ACHN (cell line): ENCODE measurements at places on chromosomes 7 and 10.

GRCh38 chr7:83466956-83467355, 182.0 kb downstream of the SEMA3E start:
- DNase-seq: no peak

- peak; percentile 78 for DNase-seq
Measured at GRCh38 chr7:115851291-115851690, 179.3 kb downstream of the TFEC start.

DNA sequence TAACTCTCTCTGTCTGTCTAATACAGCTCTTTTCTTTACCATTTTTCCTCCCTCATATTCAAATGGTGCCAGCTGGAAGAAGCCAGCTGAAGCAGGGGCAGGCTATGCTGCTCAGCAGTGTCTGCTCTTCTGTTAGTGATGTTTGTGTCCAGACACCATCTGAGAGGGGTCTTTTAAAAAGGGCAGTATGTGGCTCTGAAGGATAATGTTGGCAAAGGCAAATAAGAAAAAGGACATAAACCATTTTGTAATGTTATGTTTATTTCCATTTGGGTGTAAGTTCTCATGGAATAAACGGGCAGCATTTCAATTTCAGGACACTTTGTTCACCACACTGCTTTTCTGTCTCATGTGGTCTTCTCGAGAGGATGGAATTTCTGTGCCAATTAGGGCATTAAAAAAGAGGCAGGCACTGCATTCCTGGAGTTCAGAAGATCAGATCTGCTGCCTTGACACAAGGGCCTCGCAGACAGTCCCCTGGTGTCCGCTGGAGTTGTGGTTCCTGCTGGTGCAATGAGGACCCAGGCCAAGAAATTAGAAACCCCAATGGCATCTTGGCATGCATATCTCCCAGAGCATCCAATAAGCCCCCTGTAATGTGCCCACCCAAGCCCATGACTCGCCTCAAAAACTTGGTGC, 109.0 kb upstream of the ELMO1 start:
- DNase-seq: no peak

DNA sequence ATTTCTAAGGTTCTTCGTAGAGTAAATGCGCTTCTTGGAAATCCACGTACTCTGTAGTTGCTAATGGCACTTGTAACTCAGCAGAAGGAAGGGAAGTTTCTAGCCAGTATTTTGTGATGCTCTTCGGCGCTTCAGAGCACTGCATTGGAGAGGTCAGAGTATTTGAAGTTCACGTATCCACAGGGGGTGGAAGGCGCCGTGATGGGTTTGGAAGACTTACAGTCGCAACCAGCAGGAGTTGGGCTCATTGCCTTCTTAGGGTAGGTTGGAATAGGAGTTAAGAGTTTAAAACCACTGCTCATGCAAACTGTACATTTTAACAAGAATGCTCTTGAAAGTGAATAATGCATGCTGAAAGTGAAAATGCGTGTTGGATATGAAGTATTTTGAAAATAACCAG, 49.1 kb downstream of the SHH start:
- no peak for DNase-seq

GRCh38 chr10:79045566-79046175, 23.1 kb upstream of the ZMIZ1 start:
- DNase-seq: no peak

DNA sequence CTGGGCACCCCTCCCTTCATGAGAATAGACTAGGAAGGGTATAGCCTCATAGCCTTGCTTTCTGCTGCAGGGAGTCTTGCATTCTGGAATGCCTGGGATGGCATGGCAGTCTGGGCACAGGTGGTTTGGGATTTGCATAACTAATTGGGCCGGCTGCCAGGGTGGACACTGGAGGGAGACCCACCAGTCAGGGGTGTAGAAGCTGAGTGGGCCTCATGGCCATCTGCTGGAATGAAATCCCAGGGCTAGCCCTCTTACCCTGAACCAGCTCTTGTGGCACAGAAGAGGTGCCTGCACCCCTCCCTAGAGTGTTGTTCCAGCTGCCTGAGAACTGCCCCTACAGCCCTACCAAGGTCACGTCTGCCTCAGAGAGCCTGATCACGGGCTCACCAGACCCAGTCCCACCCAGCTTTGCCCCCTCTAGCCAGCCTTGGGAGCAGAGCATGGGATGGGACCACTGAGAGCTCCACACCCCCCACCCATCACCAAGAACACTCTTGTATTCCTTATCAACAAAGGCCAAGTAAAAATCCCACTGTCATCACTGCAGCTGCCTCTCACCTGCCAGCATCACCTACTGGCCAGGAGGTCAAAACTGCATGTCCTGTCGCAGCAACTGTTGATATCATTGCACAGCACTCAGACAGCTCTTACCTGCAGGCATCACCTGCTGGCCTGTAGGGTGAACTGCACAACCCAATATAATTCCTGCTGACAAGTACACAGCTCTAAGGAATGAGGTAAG, 148.9 kb downstream of the ZEB1 start:
- DNase-seq: peak; percentile 31

DNA sequence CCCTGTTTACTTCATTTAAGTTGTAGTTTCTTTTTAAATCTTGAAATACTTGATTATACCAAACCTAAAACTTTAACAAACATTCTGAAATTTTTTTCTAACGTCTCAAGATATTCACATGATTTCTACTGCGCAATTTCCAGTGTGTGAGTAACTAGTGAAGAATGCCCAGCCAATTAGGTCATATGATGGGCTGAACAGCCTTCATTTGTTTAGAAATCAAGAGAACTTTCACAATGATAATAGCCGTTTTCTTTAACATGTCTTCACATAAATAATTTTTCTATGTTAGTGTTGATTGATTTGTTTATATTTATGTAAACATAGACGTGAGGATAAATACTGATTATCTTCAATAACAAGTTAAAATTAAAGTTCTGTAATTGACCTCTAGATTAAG, 21.8 kb downstream of the STAM start:
- peak; percentile 86 for DNase-seq

DNA sequence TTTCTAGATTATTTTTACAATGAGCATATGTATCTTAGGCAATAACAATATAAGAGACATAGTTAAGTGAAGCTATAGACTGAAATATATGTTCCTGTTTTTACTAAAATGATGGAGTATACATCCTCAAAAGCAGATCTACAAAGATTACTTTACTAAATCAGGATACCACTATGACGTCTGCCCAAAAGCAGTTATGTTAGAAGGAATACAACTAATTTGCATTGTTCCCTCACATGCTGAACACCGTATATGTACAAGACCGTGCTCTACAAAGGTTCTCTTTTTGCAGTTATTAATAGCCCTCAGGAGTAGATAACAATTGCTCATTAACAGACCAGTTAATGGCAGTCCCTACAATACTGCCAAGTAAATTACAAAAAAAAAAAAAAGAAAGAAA, 137.5 kb downstream of the CD36 start:
- DNase-seq: no peak

DNA sequence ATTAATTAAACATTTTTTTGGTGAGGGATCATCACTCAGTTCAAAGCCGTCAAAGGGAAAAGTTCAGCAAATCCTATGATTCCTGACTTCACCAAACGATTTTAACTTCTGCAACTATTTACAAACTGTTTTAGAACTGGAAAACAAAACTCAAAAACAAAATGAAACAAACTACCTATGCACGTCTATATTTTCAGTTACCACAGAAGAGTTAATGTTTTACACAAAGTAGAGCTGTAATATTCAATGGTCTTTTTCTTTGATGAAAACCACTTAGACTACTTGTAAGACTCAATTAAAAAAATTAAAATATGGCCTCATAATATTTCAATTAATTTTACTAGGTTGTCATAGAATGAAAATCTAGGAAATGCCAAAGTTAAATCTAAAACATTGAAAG, 131.5 kb downstream of the ATE1 start:
- DNase-seq: no peak

GRCh38 chr10:29861811-29862505, 197.4 kb downstream of the JCAD start:
- DNase-seq: no peak

- no peak for DNase-seq
Measured at GRCh38 chr7:107993891-107994291, 9.1 kb downstream of the LAMB1 start.

DNA sequence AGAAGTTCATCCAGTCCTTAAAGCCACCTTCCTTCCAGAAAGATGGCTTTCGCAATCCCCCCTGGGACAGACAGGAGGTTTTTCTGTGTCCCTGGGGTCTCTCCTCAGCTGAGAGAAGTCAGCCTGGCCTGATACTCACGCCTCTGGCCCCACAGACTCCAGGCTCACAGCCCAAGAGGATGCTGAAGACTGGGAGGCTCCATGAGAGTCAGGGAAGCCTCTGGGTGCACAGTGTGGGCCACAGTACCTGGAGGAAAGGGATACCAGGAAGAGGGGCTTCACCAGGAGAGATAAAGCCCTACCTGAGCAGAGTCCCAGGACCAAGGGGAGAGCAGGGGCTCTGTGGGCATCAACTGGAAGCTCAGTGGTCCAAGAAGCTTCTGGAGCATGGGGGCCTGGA, 324.4 kb downstream of the GRID1 start:
- DNase-seq: no peak

DNA sequence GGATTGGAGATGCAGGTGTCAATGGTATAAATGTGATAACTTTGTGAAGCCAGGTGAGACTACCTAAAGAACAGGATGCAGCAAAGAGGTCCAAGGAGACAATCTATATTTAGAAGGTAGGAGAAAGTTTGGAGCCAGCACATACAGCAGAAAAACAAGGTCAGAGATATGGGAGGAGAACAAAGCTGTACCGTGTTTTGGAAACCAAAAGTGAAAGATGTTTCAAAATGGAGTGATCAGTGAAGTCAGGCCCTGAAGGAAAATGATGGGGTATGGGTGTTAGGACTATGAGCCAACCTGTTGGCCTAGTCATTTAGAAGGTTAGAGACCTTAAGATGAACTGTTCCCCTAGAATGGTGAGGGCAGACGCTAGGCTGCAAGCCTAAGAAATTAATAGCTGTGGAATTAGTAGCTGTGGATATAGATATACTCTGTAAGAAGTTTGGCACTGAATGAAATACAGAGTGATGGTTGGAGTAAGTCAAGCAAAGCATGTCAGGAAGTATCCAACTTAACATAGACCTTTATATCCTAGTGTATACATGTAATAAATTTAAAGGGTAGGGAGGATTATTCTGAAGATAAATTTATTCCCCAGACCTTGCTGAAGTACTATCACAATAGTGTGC, 149.8 kb upstream of the WNT16 start:
- DNase-seq: no peak

DNA sequence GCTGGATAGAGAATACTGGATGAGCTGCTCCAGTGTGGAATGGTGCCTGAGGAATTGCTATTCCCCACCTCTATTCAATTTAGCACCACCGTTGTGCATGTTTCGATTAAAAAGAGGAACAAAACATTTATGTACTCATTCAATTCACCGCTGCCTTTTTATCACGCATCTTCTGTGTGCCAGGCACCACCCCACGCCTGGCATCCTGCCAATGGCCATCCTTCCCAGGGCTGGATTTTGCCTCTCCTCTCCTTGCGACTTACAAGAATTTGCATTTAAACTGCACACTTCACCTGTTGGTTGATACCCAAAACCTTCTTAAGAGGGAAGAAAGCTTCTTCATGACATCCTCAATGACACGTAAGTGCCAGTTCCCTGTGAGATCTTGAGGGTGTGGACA, 110.2 kb upstream of the DPP6 start:
- no peak for DNase-seq

GRCh38 chr10:12634621-12634931, 285.2 kb downstream of the CAMK1D start:
- DNase-seq: no peak

DNA sequence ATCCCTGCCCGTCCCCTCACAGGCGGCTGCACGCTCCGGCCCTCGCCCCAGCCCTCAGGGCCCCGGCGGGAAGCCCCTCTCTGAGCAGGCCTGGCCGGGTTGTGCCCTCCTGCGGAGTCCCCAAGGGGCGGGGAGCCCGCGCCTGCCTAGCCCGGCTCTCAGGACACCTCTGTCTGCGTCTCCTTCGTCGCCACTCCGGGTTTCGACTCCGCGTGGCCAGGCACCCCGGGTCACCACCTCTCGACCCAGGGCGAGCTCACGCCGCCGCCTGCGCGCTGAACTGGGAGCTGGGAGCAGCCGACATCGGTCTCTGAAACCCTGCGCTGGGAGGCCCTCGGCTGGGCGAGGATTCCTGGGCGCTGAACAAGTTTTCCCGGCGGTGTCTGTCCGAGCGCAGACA, 6.2 kb upstream of the OGDHL start:
- no peak for DNase-seq

DNA sequence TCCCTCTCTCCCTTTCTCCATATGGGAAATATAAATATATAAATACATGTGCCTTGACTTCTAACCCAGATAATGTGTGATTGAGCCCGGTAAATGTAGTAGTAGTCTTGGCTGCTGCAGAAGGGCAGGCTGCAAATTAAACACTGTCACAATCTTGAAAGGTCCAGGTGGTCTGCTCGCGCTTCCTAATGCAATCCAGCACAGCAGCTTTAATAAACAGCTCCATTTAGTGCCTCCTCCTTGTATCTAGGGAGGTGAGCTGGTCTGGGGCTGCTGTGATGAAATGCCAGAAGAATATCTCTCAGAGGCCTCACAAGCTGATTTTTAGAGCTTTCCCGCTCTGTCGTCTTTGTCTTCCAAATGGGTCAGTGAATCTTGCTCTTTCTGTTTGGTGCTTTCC, 782 bp downstream of the POU6F2 start:
- DNase-seq: no peak

GRCh38 chr7:120860156-120860555, 2.2 kb upstream of the TSPAN12 start:
- DNase-seq: no peak

GRCh38 chr10:70041016-70041415, 11.6 kb upstream of the MACROH2A2 start:
- no peak for DNase-seq

DNA sequence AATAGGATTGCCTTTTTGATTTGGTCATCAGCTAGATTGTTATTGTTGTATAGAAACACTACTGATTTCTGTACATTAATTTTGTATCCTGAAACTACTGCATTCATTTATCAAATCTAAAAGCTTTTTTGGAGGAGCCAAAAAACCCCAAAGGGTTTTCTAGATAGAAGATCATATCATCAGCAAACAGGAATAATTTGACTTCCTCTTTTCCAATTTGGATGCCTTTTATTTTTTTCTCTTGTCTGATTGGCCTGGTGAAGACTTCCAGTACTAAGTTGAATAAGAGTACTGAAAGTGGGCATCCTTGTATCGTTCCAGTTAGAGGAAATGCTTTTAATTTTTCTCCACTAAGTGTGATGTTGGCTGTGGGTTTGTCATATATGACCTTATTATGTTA, 10.6 kb upstream of the ENTPD7 start:
- no peak for DNase-seq
